ENCODE measurements at places on chromosomes 2 and 18. TPM values are rescaled to one million over a fixed set of nuclear protein-coding genes. Genes with fewer than 3 reads are reported as not detected.

GRCh38 chr2:165587335-165587938 lies 117.9 kb downstream of the CSRNP3 start:
- DNase-seq: no peak
- no peak overlapping the region for H3K4me3 ChIP-seq
- no peaks in the 10 kb centered on the region for H3K4me1 ChIP-seq
- no peaks in the 10 kb centered on the region for H3K27me3 ChIP-seq
- H3K36me3 ChIP-seq: no peaks in the 10 kb centered on the region

- no peak overlapping the region for H3K27ac ChIP-seq
- no peaks in the 10 kb centered on the region for H3K4me1 ChIP-seq
- DNase-seq: no peak
Measured at GRCh38 chr2:128817171-128817570, 498.5 kb upstream of the HS6ST1 start.

The HNRNPA3 gene
- 290 TPM for total RNA-seq

GRCh38 chr2:84882414-84882738 lies 1.5 kb upstream of the TRABD2A start:
- 0 out of 2 replicates have a peak, but pooled peaks cover 4% of the 10 kb centered on the region for H3K4me1 ChIP-seq
- H3K4me3 ChIP-seq: peak overlapping the region; percentile 59
- H3K27me3 ChIP-seq: peaks cover 35% of the 10 kb centered on the region
- no peaks in the 10 kb centered on the region for H3K36me3 ChIP-seq

The SERPINB2 gene
- total RNA-seq: 0.73 TPM
